NCI-H526 (cell line): ENCODE measurements at places on chromosomes 12 and 14.

GRCh38 chr14:60482743-60483142 is 3.1 kb downstream of the C14orf39 start:
- DNase-seq = no peak

DNA sequence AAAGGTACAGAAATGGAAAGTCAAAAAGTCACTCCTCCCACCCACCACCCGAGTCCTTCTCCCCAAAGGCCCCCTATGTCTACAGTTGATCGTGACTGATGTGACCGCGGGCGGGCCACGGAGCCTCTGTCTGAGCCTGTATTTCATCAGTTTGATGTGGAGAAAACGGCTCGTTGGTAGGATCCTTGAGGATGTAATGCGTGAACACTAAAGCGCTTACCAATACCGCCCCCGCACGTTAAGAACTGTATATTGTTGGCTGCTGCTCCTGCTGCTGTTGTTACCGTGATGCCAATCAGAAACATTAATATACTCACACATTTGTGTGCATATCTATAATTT is 24.6 kb upstream of the UBC start:
- DNase-seq = no peak

GRCh38 chr12:41188058-41188840 is at the start of gene PDZRN4:
TSS of gene PDZRN4 (plus strand) at chr12:41188320.
- peak; percentile 19 for DNase-seq

GRCh38 chr12:67647799-67648520 is 585 bp upstream of the DYRK2 start:
- peak; percentile 89 for DNase-seq

GRCh38 chr12:58767496-58767895 is 152.8 kb downstream of the LRIG3 start:
- DNase-seq = no peak

DNA sequence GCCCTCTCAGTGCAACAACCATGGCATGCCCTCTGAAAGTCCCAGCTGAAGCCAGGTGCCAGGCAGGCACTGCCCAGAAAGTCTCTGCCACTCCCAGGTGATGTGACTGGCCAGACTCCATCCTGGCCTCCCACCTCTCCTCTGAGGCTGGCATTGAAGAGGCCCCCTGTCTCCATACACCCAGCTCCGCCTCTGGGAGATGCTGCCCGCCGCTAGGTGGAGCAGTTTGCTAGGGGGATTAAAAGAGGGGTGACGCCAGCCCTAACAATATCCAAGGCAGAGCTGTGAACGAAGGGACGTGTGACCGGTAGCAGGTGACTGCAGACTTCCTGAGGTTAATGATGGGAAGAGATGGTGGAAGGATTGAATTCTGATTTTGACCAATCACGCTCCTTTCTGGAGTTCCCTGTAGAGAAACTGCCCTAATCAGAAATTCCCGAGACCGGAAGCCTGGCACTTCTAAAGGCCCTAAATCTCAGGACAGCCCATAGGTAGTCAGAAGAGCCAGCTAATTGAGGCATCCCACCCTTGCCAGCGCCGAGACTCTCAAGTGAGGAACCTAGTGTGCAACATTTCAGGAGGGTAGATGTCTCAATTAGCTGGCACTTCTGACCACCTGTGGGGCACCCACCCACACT is 8.3 kb upstream of the PLEK2 start:
- DNase-seq = peak; percentile 45

- DNase-seq = no peak
Observed at GRCh38 chr12:12207746-12208145, 59.1 kb downstream of the LRP6 start.

DNA sequence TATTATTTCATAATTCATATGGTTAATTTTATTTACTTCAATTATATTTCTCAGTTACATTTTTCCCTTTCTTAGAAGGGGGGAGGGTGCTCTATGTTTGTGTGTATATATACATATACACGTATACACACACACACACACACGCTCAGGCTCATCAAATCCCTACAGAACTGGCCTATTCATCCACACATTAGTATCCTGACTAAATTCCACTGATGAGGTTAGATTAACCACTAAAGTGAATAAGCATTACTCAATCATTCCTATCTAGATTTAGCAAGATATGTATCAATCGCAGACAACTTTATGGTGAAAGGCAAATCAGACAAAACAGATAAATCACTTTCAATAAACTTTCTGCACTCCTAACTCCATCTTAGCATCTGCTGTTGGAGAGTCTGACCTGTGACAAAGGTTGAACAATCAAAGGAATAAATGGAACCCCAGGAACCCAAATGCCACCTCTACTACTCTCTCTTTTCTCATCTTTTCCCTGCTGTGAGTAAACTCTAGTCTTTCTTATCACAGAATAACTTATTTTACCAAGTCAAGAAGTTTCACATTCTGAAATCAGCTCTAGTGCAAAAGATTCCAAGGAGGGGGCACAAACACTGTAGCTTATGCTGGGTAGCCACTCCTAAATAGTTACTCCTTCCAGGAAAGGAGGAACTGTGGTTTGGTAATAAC is 67.6 kb downstream of the RALGAPA1 start:
- DNase-seq = no peak

GRCh38 chr12:63997198-63997597 is 152.7 kb downstream of the SRGAP1 start:
- no peak for DNase-seq

- DNase-seq = no peak
Observed at GRCh38 chr12:112808156-112808555, 16.6 kb downstream of the RPH3A start.
